WTC11 (cell line): ENCODE measurements at places on chromosomes 5 and 9. TPM values are rescaled to one million over a fixed set of nuclear protein-coding genes. Genes with fewer than 3 reads are reported as not detected.

SELENOP gene
- 13.2 to 18.0 TPM (median 17.4 TPM) in 3 replicates for total RNA-seq

WNT8A gene
- 0.16 TPM in 1 of 3 replicates, not detected in the others for total RNA-seq

DNA sequence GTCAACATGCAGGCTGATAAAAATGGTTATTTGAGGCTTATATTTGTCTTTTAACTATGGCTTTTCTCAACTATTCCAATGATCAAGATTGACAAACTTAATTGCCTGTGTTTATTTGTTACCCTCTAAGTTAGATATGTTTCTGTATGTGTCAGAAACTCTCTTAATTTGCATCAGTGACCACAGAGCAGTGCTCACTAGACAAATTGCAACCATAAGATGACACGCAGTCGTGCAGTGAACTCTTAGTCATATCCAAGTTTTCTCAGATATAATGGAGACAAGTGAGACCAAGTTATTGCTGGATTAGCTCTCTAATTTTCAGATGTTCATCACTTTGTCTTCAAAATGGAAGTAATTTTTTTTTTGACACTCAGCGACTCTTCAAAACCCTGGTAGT lies 342.2 kb upstream of the RFX3 start:
- no peak overlapping the region for H3K27ac ChIP-seq
- no peak for DNase-seq
- no peak overlapping the region for H3K4me3 ChIP-seq
- H3K27me3 ChIP-seq = no peaks in the 10 kb centered on the region; the same call in 1 of the 2 replicates

GRCh38 chr5:72194846-72195245 lies 87.6 kb downstream of the MAP1B start:
- no peaks in the 10 kb centered on the region for H3K27me3 ChIP-seq
- H3K27ac ChIP-seq = no peak overlapping the region
- peaks cover 71% of the 10 kb centered on the region for H3K36me3 ChIP-seq
- peaks cover 3% of the 10 kb centered on the region; the same call in 1 of the 2 replicates for H3K4me1 ChIP-seq
- no peak overlapping the region for H3K4me3 ChIP-seq

- no peaks in the 10 kb centered on the region for H3K36me3 ChIP-seq
- no peak for DNase-seq
- H3K4me1 ChIP-seq = peaks cover 39% of the 10 kb centered on the region
- no peaks in the 10 kb centered on the region for H3K27me3 ChIP-seq
- H3K27ac ChIP-seq = peak overlapping the region; percentile 68
- H3K4me3 ChIP-seq = no peak overlapping the region
Measured at GRCh38 chr9:15244001-15244441, 63.0 kb downstream of the TTC39B start.
